ENCODE measurements at places on chromosomes 2 and 18. TPM values are rescaled to one million over a fixed set of nuclear protein-coding genes. Genes with fewer than 3 reads are reported as not detected.

DNA sequence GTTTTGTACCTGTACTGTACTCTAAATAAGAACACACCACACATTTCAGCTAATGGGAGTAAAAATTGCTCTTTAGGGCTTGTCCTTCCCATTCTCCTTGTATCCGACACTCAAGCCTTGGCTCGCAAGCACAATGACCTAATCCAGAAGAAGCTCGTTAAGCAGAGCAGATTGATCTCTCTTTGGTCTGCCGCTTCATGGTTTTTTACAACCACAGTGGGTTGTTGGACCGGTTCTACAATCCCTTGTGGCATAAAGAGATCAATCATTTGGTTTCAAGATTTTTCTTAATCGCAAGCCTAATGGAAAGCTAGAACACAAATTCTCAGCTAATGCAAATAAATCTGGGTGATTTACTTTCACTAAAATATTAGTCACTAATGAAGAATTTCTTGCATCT, 662.1 kb downstream of the LRP1B start:
- no peak overlapping the region for H3K27ac ChIP-seq
- no peak overlapping the region for H3K4me3 ChIP-seq
- DNase-seq = no peak
- H3K27me3 ChIP-seq = no peaks in the 10 kb centered on the region
- H3K4me1 ChIP-seq = peaks cover 35% of the 10 kb centered on the region
- no peaks in the 10 kb centered on the region for H3K36me3 ChIP-seq

GRCh38 chr2:675982-676646, 1.1 kb downstream of the TMEM18 start:
- H3K4me1 ChIP-seq = peaks cover 48% of the 10 kb centered on the region
- DNase-seq = peak; percentile 70

The RANBP2 gene
- total RNA-seq = 90.4 TPM

DNA sequence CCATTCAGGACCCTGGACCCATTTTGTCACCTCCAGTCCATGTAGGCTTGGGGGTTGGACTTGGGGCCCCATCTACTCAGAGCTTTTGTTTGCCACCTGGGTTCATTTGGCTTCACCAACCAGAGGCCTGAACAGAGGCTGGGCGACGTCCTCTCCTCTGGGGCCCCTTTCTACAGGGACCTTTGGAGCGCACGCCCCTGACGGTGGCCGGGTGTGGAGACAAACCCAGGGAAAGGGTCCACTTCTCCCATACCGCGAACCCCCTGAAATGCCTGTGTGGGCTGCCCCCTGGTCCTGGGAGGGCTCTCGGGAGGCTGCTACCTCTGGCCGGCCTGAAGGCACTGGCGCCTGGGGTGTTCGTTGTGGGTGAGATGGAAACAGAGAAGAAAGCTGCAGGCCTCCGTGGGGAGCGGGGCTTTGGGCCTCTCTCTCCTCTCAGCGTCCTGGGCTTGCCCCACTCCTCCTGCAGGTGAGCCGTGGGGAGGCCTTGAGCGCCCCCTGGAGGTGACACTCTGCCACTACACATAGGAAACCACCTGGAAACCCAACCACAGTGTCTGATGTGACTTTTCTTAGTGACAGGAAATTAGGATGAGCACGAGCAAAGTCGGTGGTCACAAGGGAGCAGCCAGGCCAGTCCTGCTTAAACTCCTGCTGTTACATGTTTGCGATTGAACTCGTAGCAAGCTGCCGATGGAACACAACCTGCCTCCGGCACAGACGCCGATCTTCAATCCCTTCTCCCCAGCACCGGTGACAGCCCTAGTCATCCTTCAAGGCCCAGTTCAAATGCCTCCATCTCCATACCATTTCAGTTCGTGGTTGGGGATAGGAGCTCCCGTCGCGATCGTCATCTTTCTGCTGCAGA, 12.0 kb upstream of the NTSR2 start:
- no peaks in the 10 kb centered on the region for H3K27me3 ChIP-seq
- no peak overlapping the region for H3K27ac ChIP-seq
- H3K36me3 ChIP-seq = no peaks in the 10 kb centered on the region
- DNase-seq = peak; percentile 84

GRCh38 chr2:41027095-41027494, 575.2 kb upstream of the SLC8A1 start:
- DNase-seq = no peak
- no peak overlapping the region for H3K27ac ChIP-seq
- no peaks in the 10 kb centered on the region for H3K27me3 ChIP-seq
- H3K4me1 ChIP-seq = peaks cover 3% of the 10 kb centered on the region
- peaks cover 5% of the 10 kb centered on the region for H3K36me3 ChIP-seq

GRCh38 chr2:160603771-160604510, 110.3 kb upstream of the RBMS1 start:
- DNase-seq = no peak
- H3K36me3 ChIP-seq = no peaks in the 10 kb centered on the region
- no peak overlapping the region for H3K27ac ChIP-seq

DNA sequence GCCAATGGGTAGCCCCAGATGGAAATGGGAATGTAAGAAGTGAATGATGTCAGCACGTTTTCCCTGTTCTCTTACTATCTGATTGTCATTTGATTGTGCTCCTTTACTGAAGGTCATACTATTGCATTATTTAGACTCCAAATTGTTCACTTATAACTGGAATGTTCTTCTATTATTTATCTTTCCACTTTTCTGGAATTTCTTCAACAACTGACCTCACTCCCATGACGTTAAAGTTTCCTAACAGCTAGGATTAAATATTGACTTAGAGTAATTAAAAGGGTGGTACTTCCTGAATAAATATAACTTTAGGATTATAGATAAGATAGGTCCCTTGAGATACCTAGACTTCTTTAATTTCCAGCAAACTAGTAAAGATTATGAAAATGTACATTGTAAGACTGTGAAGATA, 10.9 kb upstream of the GULP1 start:
- no peaks in the 10 kb centered on the region for H3K27me3 ChIP-seq
- peaks cover 52% of the 10 kb centered on the region for H3K4me1 ChIP-seq
- no peak overlapping the region for H3K4me3 ChIP-seq
- H3K36me3 ChIP-seq = peaks cover 17% of the 10 kb centered on the region
- no peak for DNase-seq

The TMEM169 gene
- total RNA-seq = 1.8 TPM

DNA sequence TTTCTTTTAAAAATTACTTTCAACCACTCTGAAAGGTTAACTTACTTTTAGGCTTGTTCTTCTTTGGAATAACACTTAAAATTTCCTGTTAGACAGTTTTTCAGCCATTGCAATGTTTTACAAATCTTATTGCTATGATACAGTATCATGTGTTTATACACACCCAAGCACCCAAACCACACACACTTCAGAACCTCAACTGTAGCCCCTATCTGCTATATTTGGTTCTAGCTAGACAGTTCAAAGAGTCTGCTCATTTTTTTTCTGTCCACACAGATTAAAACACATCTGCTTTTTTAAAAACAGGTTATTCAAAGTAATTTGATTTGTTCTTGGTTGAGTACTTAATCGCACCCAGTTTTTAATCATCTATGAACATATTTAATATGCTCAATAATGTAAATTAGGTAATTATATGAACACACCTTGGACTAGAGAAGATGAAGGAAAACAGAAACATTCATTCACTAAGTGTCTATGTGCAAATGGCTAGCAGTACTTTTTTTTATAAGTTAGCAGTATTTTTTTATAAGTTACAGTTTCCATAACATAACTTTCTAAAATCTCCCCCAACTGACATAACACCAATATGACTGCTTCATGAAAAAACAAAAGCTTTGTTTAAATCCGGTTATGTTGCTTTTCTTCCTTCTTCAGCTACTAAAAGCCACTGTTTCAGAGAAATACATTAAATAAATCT, 17.6 kb downstream of the FBXO11 start:
- no peaks in the 10 kb centered on the region for H3K36me3 ChIP-seq
- H3K27ac ChIP-seq = peak overlapping the region; percentile 71
- H3K27me3 ChIP-seq = no peaks in the 10 kb centered on the region
- no peak for DNase-seq

DNA sequence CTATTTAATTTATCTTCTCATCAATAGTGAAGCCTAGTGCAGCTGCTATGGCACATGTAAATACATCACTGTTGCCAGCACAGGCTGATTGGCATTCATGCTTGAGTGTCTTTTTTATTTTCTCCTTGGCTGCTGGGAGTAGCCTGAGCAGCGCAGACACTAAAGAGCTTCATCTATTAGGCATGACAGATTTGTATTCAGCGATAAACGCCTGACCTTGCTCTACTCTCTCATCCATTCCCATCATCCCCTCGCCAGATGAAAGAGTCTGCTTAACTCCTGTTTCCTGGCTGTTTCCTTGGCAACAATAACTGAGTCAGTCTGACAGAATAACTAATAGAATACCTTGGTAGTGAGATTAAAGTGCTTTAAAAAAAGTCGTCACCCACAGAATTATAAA, 753.6 kb downstream of the DCC start:
- no peaks in the 10 kb centered on the region for H3K36me3 ChIP-seq
- no peaks in the 10 kb centered on the region for H3K4me1 ChIP-seq
- no peak overlapping the region for H3K4me3 ChIP-seq
- no peak for DNase-seq

The GATA6 gene
- 0.21 TPM for total RNA-seq

The AMER3 gene
- 0.13 TPM for total RNA-seq

DNA sequence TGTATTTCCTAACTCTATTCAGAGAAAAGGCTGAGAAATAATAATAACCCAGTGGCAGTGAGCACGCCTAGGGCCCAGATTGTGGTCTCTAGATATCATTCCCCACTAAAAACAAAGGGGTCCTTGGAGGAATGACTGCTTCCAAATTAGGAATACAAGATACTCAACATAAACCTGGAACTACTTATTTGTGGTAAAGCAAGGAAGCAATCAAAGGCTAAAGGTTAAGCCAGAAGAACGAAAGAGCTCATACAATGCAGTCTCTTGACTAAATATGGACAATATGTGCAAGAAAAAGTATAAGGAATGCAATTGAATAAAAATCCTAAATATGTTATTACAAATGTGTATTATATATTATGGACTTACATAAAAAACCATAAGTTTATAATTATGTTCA, 253.5 kb upstream of the NRP2 start:
- H3K27me3 ChIP-seq = no peaks in the 10 kb centered on the region
- H3K27ac ChIP-seq = no peak overlapping the region
- no peaks in the 10 kb centered on the region for H3K36me3 ChIP-seq
- H3K4me3 ChIP-seq = no peak overlapping the region
- DNase-seq = no peak
- H3K4me1 ChIP-seq = peaks cover 20% of the 10 kb centered on the region

DNA sequence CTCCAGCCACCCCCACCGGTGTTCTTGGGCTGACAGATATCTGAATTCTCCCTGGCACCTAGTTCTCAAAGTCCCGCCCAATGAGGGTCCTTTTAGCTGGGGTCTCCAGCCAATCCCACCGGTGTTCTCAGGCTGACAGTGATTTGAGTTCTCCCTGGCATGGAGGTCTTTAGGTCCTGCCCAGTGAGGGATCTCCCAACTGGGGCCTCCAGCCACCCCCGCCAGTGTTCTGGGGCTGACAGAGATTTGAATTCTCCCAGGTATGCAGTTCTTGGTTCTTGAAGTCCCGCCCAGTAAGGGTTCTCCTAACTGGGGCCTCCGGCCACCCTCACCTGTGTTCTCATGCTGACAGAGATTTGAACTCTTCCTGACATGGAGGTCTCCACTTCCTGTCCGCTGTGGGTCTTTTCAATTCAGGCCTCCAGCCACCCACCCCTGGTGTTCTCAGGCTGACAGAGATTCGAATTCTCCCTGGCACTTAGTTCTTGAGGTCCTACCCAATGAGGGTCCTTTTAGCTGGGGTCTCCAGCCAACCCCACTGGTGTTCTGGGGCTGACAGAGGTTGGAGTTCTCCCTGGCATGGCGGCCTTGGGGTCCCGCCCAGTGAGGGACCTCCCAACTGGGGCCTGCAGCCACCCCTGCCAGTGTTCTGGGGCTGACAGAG, 154.6 kb downstream of the ANKRD36 start:
- DNase-seq = no peak
- no peak overlapping the region for H3K4me3 ChIP-seq
- H3K4me1 ChIP-seq = no peaks in the 10 kb centered on the region
- peaks cover 8% of the 10 kb centered on the region for H3K36me3 ChIP-seq
